ENCODE measurements at places on chromosomes 7 and 10. TPM values are rescaled to one million over a fixed set of nuclear protein-coding genes. Genes with fewer than 3 reads are reported as not detected.

The GPR146 gene
- total RNA-seq: 44.8 TPM

The ANKRD61 gene
- not detected for total RNA-seq

GRCh38 chr10:101319241-101319915 lies 34.6 kb upstream of the BTRC start:
- H3K36me3 ChIP-seq: no peaks in the 10 kb centered on the region
- H3K4me1 ChIP-seq: no peaks in the 10 kb centered on the region
- H3K4me3 ChIP-seq: no peak overlapping the region
- DNase-seq: no peak
- H3K27ac ChIP-seq: no peak overlapping the region

The CDHR3 gene
- 28.7 TPM for total RNA-seq

DNA sequence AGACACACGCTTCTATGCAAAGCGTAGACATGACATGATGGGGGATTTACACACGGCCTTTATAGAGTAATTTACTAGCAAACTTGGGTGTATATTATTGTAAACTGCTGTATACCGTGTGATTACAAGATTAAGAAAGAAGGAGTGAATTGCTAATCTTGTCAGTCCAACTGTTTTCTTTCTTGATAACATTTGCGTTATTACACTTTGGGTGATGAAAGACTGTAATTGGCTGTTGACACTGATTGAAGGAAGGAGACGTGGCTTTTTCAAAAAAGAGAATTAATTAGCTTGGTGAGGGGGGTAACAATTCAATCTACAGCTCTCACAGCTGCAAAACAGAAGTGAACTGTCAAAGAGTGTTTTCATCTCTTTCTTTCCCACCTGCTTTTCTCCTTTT lies 32.7 kb downstream of the SLC35B4 start:
- H3K27ac ChIP-seq: no peak overlapping the region
- no peaks in the 10 kb centered on the region for H3K36me3 ChIP-seq
- no peak overlapping the region for H3K4me3 ChIP-seq
- H3K4me1 ChIP-seq: no peaks in the 10 kb centered on the region

- peak; percentile 78 for DNase-seq
- H3K27ac ChIP-seq: peak within 1 kb of the TSS; percentile 81
- no peaks in the 10 kb centered on the region for H3K36me3 ChIP-seq
These were observed at the start of gene PALD1 for GRCh38 chr10:70478191-70479164. Gene PALD1, plus strand, starts transcription at chr10:70478767. Its CDS starts 47,185 bp downstream, at chr10:70525952.

- no peak overlapping the region for H3K27ac ChIP-seq
- peaks cover 11% of the 10 kb centered on the region for H3K27me3 ChIP-seq
- H3K36me3 ChIP-seq: no peaks in the 10 kb centered on the region
- no peak overlapping the region for H3K4me3 ChIP-seq
These were observed 134.3 kb upstream of the PFKP start for GRCh38 chr10:2933071-2933470.

Data from lower lobe of right lung (tissue), 2 donors.